ENCODE measurements at places on chromosomes 7 and 10. TPM values are rescaled to one million over a fixed set of nuclear protein-coding genes. Genes with fewer than 3 reads are reported as not detected.

GRB10 gene
- polyA plus RNA-seq, result 11.6 TPM

ECHDC3 gene
- 48.3 TPM for polyA plus RNA-seq

C1QL3 gene
- polyA plus RNA-seq, result 0.02 TPM

SAMD9L gene
- polyA plus RNA-seq, result 6.4 TPM

ACTL6B gene
- not detected for polyA plus RNA-seq

TMEM213 gene
- 0.83 TPM for polyA plus RNA-seq

SLIT1 gene
- polyA plus RNA-seq, result 0.39 TPM

C10orf90 gene
- polyA plus RNA-seq, result not detected

DNA sequence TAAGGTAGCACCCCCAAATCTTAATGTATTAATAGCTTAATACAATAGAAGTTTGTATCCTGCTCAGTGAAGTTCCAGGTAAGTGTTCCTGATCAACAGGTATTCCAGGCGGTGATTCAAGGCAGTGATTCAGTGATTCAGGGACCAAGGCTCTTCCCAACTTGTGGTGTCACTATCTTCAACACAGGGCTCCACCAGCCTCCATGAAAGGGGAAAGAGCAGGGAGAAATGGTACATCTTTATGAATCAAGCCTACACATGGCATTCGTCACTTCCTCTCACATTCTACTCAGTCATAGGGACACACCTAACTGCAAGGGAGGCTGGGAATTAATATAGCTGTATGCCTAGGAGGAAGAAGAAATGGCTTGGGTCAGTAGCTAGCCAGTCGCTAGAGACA is 5.1 kb downstream of the GOLGA7B start:
- no peaks in the 10 kb centered on the region for H3K36me3 ChIP-seq
- peaks cover 33% of the 10 kb centered on the region for H3K27me3 ChIP-seq
- no peak overlapping the region for H3K27ac ChIP-seq
- H3K4me3 ChIP-seq, result no peak overlapping the region

DNA sequence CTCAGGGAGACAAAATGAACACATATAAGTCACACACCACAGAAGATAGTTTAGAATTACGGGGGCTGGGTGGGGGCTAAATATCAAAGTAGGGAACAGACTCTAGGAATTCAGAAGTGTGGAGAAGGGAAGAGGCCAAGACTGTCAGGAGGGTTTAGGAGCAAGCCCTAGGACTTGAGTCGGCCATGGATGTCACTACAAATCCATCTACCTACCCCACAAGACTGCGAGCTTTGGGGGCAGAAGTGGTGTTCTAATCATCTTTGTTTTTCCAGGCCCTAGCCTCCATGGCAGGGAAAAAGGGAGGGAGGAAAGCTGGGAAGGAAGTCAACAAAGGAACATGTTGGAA is 5.8 kb upstream of the ARHGAP19 start:
- no peaks in the 10 kb centered on the region for H3K27me3 ChIP-seq
- H3K27ac ChIP-seq, result no peak overlapping the region
- no peak overlapping the region for H3K4me3 ChIP-seq
- DNase-seq, result no peak

GRCh38 chr7:12199363-12199762 is 11.7 kb upstream of the TMEM106B start:
- H3K27me3 ChIP-seq, result no peaks in the 10 kb centered on the region
- no peak overlapping the region for H3K4me3 ChIP-seq
- no peak for DNase-seq
- no peaks in the 10 kb centered on the region for H3K4me1 ChIP-seq

GRCh38 chr10:32979041-32979440 is 21.0 kb upstream of the ITGB1 start:
- no peak overlapping the region for H3K4me3 ChIP-seq
- no peaks in the 10 kb centered on the region for H3K36me3 ChIP-seq
- DNase-seq, result no peak
- H3K27ac ChIP-seq, result no peak overlapping the region
- no peaks in the 10 kb centered on the region for H3K27me3 ChIP-seq

- no peaks in the 10 kb centered on the region for H3K27me3 ChIP-seq
- H3K36me3 ChIP-seq, result no peaks in the 10 kb centered on the region
- no peak overlapping the region for H3K27ac ChIP-seq
- no peak overlapping the region for H3K4me3 ChIP-seq
These were observed 33.5 kb upstream of the AUTS2 start for GRCh38 chr7:69564454-69565417.

DNA sequence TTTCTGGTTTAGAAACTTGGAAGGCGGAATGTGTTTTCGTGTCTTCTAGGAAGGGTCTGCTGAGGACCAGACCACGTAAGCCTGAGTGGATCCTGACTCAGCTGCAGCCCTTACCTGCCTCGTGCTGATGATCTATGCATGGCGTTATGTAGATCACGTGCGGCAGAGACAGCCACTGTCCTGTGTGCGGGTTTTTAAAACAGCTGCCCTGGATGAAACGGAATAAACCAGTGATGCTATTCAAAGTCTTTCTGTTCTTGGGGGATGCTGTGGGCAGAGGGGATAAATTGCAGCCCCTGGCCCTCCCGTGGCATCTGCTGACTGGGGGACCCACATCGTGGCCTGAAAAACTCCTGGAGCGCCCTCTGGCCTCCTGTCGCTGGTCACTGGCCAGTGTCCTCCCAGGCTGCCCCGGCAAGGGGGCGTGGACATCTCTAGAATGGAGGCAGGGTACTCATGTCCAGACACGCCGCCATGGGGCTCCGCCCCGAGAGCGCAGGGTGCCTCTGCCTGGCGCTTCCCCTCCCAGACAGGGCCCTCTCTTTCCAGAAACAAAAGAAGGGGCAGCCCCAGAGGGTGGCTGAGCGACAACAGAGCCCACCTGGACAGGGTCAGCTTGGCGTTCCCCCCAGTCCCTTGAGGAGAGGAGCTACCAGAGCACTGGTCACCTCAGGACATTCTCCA is 13.2 kb downstream of the ALKBH4 start:
- no peaks in the 10 kb centered on the region for H3K36me3 ChIP-seq
- no peaks in the 10 kb centered on the region for H3K4me1 ChIP-seq
- H3K27ac ChIP-seq, result no peak overlapping the region

GRCh38 chr10:88440541-88440940 is 142.6 kb downstream of the RNLS start:
- H3K4me1 ChIP-seq, result no peaks in the 10 kb centered on the region
- H3K27me3 ChIP-seq, result no peaks in the 10 kb centered on the region
- DNase-seq, result no peak
- no peak overlapping the region for H3K4me3 ChIP-seq

- H3K36me3 ChIP-seq, result peaks cover 24% of the 10 kb centered on the region
- no peaks in the 10 kb centered on the region for H3K27me3 ChIP-seq
- H3K4me3 ChIP-seq, result no peak overlapping the region
These were observed 77.3 kb upstream of the GRID1 start for GRCh38 chr10:86443936-86444335.

GRCh38 chr10:34343764-34344163 is 471.3 kb downstream of the PARD3 start:
- H3K27ac ChIP-seq, result no peak overlapping the region
- H3K4me3 ChIP-seq, result no peak overlapping the region
- H3K27me3 ChIP-seq, result no peaks in the 10 kb centered on the region
- H3K4me1 ChIP-seq, result no peaks in the 10 kb centered on the region
- DNase-seq, result no peak

DNA sequence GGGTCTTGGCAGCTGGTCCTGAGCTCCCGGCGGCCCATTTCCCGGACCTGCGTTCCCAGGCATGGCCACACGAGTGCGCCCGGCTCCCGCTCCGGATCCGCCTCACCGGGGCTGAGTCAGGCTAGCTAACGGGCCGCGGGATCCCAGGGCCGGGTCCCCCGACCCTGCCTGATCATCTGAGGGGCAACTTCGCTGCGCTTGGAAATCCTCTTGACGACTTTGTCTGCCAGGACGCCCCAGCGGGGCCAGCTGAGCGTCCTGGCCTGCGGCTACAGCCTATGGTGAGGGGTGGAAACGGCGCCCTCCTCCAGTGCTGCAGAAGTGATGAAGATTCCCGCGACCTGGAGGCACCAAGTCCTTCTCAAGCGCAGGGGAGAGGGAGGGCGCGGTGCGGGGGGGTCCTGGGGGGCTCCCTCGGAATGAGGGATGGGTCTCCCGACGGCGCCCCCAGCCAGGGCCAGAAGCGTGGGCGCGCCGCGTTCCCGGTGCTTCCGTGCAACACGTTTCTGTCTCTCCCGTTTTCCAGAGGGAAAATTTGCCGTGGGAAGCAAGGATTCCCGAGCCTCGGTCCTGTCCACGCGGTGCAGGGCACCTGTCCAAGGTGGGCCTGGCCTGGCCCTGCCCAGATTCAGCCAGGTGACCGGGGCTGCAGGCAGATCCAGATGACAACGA is 212.4 kb downstream of the CCSER2 start:
- DNase-seq, result peak; percentile 43
- H3K36me3 ChIP-seq, result no peaks in the 10 kb centered on the region
- no peak overlapping the region for H3K4me3 ChIP-seq
- no peaks in the 10 kb centered on the region for H3K27me3 ChIP-seq

- peak; percentile 94 for DNase-seq
- H3K36me3 ChIP-seq, result no peaks in the 10 kb centered on the region
- H3K4me1 ChIP-seq, result peaks cover 35% of the 10 kb centered on the region
- H3K27ac ChIP-seq, result peak overlapping the region; percentile 62
- H3K4me3 ChIP-seq, result no peak overlapping the region
These were observed 98.0 kb downstream of the KAT6B start for GRCh38 chr10:74924251-74924963.

GRCh38 chr10:86664341-86665217 is 3.7 kb upstream of the LDB3 start:
- H3K36me3 ChIP-seq, result no peaks in the 10 kb centered on the region
- H3K4me1 ChIP-seq, result no peaks in the 10 kb centered on the region
- no peaks in the 10 kb centered on the region for H3K27me3 ChIP-seq
- H3K27ac ChIP-seq, result peak overlapping the region; percentile 94

DNA sequence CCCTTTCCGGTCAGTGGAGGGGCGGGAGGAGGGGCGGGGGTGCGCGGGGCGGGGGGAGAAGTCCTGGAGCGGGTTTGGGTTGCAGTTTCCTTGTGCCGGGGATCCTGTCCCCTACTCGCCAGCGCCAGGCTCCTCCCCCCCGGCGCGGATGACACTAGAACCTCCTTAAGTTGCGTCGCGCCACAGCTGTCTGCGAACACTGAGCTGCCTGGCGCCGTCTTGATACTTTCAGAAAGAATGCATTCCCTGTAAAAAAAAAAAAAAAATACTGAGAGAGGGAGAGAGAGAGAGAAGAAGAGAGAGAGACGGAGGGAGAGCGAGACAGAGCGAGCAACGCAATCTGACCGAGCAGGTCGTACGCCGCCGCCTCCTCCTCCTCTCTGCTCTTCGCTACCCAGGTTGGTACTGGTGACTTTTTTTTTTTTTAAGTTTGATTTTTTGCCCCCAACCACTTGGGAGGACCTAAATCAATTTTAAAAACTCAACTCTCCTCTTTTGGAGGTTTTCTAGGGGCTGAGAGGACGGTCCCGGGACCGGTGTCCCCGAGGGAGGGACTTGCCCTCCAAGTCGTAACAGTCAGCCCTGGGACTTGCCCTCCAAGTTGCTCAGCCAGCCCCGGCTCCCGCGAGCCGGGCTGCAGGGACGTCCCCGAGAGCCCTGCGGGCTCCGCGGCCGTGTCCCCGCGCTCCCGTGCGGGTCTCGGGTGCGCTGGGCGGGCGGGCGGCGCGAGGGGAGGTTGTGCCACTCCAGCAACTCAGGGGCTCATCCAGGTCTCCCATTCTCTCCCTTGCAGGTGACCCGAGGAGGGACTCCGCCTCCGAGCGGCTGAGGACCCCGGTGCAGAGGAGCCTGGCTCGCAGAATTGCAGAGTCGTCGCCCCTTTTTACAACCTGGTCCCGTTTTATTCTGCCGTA is at the start of gene GATA3:
GATA3 (plus strand) TSS at position 195 of the 914 bp plus-strand sequence. CDS start 968 bp downstream, outside the sequence.
- peaks cover 15% of the 10 kb centered on the region for H3K27me3 ChIP-seq
- H3K36me3 ChIP-seq, result no peaks in the 10 kb centered on the region
- H3K4me3 ChIP-seq, result peak within 1 kb of the TSS; percentile 68
- H3K27ac ChIP-seq, result peak within 1 kb of the TSS; percentile 10

- DNase-seq, result no peak
- no peaks in the 10 kb centered on the region for H3K36me3 ChIP-seq
- H3K27me3 ChIP-seq, result no peaks in the 10 kb centered on the region
- H3K4me1 ChIP-seq, result peaks cover 11% of the 10 kb centered on the region
- no peak overlapping the region for H3K27ac ChIP-seq
- H3K4me3 ChIP-seq, result no peak overlapping the region
These were observed 48.5 kb downstream of the FOXL3 start for GRCh38 chr7:338295-339061.

GRCh38 chr7:1210321-1210978 is 22.2 kb upstream of the UNCX start:
- peak; percentile 45 for DNase-seq
- no peak overlapping the region for H3K4me3 ChIP-seq
- no peaks in the 10 kb centered on the region for H3K4me1 ChIP-seq
- H3K36me3 ChIP-seq, result no peaks in the 10 kb centered on the region
- no peak overlapping the region for H3K27ac ChIP-seq

GRCh38 chr10:104613406-104613805 is 27.7 kb upstream of the SORCS3 start:
- no peaks in the 10 kb centered on the region for H3K27me3 ChIP-seq
- no peak for DNase-seq
- no peaks in the 10 kb centered on the region for H3K4me1 ChIP-seq
- no peaks in the 10 kb centered on the region for H3K36me3 ChIP-seq
- H3K27ac ChIP-seq, result no peak overlapping the region

DNA sequence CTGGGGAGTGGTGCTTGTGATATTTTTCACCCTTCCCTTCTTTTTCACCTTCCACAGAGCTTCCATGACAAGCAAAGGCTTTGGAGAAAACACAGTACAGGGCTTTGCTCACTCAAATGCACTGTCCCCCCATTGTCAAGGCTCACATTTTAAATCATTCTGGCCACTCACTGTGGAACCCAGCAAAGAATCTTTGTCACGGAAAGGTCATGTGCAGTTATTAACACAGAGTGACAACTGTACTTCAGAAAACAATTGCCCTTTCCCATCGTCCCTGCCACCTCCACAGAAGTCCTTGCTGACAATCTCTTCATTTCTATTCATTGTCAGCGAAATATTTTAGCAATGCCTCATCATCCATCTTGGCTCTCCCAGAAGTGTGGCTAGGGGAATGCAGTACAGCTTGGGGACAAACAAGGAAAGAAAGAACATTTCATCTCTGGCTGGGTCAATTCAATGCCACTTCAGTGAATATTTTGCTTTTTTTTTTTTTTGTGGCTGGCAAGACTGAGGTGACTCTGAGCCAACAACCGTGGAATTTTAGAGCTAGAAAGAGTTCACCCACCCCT is 851.0 kb downstream of the KCNMA1 start:
- no peaks in the 10 kb centered on the region for H3K27me3 ChIP-seq
- no peak overlapping the region for H3K4me3 ChIP-seq
- H3K4me1 ChIP-seq, result no peaks in the 10 kb centered on the region
- no peak for DNase-seq
- no peaks in the 10 kb centered on the region for H3K36me3 ChIP-seq

DNA sequence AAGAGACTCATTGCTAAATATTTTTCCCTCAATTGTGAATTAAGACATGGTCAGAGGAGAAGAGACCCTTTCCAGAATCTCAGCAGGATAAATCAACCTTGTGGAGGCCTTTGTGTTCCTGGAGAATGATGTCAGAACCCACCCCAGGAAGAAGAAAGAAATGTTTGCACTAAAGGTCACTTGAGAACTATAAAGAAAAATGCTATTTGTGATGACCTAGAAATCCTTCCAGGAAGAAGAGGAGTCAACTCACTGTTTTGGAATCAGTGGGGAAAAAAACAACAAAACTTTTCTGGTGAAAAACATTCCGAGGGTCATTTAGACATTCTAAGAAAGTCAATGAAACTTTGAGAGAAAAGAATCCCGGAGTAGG is 129.1 kb upstream of the ANKRD1 start:
- no peak overlapping the region for H3K27ac ChIP-seq
- H3K27me3 ChIP-seq, result no peaks in the 10 kb centered on the region

GRCh38 chr10:10396601-10397000 is 621.1 kb upstream of the CELF2 start:
- DNase-seq, result no peak
- no peaks in the 10 kb centered on the region for H3K36me3 ChIP-seq
- no peaks in the 10 kb centered on the region for H3K4me1 ChIP-seq
- no peaks in the 10 kb centered on the region for H3K27me3 ChIP-seq

- no peak overlapping the region for H3K4me3 ChIP-seq
- H3K4me1 ChIP-seq, result no peaks in the 10 kb centered on the region
- DNase-seq, result no peak
- H3K27me3 ChIP-seq, result no peaks in the 10 kb centered on the region
- H3K27ac ChIP-seq, result no peak overlapping the region
These were observed 25.6 kb downstream of the KIFBP start for GRCh38 chr10:69014171-69014570.

All from lung (tissue), 17 donors.